Cortex of kidney (tissue), 1 donor: ENCODE measurements at places on chromosomes 6 and 20.

DNA sequence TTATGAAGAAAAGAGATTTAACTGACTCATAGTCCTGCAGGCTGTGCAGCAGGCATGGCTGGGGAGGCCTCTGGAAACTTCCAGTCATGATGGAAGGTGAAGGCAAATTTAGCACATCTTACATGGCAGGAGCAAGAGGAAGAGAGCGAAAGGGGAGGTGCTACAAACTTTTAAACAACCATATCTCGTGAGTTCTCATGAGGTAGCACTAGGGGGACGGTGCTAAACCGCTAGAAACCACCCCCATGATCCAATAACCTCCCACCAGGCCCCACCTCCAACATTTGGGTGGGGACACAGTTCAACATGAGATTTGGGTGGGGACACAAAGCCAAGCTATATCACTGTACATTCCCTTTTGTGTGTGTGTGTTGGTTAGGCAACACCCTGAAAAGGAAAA, 209.9 kb downstream of the TMEM242 start:
- no peak for DNase-seq

DNA sequence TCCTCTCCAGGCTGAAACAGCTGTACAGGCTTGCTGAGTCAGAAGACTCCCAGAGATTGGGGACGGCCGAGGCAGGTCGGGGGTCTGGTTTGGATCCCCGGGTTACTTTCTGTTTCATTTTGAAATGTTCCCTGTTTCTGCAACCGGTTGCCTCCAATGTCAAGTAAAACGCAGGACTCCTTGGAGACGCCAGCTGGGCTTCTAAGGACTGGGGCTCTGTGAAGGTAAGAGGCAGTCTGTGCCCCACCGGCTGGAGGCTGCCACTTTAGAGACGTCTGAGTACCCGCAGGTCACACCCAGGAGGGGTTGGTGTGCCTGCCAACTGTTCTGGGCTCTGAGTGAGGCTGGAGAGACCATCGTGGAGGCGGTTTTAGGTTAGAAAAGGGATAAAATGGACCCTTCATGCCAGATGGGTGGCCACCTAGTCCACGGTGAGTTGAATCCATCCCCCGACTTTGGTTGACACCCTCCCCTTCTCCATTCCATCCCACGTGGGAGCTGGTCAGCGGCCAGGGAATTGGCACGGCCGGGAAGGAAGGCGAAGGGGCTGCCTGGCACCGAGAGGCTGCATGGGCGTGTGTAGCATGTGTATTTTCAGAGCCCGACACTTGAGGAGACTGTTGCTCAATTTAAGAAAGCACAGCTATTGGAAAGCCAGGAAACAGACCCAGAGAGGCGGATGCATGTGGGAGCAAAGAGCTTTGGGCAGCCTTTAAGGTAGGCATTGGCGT, 240.9 kb downstream of the PHACTR1 start:
- DNase-seq: no peak

DNA sequence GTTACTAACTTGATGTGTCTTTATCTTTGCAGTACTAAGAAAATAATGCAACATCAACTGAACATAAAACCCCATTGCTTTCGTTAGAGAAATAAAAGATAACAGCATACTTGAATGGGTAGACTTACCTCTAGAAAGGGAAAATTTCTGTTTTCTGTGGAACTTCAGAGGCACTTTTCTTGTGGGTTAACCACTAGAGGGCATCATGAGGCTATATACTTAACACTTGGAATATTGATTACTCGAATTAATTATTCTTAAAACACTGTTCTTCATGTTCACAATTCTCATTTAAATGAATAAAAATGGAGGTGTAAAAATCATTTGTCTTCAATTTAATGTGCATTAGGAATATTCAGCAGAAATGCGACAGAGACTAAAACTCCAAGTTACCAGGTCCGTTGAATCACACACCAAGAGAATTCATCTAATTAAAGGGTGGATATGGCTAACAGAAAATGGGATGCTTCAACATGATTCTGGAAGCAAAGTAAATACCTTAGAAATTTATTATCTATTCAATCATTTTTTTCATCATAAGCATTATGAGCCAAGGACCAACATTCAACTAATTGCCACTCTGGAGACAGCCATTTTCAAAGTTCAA, 330.8 kb upstream of the PREP start:
- DNase-seq: no peak

DNA sequence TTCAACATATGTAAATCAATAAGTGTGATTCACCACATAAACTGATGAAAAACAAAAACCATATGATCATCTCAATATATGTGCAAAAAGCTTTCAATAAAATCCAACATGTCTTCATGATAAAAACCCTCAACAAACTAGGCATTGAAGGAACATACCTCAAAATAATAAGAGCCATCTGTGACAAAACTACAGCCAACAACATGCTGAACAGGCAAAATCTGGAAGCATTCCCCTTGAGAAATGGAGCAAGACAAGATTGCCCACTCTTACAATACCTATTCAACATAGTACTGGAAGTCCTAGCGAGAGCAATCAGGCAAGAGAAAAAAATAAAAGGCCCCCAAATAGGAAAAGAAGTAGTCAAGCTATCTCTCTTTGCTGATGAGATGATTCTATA, 76.5 kb downstream of the OTOR start:
- DNase-seq: no peak

DNA sequence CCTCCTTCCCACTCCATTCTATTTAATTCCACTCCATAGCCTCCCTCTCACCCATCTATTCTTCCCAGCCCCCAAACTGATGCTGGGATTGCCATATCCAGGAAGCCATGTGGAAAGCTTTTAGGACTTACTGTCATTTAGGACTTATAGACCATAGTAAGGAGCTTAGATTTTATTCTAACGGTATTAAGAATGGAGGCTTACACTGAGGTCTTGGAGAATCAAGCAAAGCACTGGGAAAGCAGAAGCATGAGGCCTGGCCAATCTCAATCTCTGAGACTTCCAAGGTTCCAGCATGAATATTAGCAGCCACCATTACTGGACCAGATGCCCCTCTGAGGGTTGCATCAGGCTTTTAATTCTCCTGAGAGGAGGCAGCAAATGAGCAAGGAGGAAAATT, 1.4 kb downstream of the CST9 start:
- DNase-seq: no peak

GRCh38 chr6:155381673-155382337, 67.5 kb upstream of the TFB1M start:
- no peak for DNase-seq

GRCh38 chr20:58963060-58963584, 17.9 kb upstream of the NELFCD start:
- no peak for DNase-seq

- DNase-seq: no peak
These were observed 3.0 kb upstream of the SDCBP2 start for GRCh38 chr20:1331801-1332453.

DNA sequence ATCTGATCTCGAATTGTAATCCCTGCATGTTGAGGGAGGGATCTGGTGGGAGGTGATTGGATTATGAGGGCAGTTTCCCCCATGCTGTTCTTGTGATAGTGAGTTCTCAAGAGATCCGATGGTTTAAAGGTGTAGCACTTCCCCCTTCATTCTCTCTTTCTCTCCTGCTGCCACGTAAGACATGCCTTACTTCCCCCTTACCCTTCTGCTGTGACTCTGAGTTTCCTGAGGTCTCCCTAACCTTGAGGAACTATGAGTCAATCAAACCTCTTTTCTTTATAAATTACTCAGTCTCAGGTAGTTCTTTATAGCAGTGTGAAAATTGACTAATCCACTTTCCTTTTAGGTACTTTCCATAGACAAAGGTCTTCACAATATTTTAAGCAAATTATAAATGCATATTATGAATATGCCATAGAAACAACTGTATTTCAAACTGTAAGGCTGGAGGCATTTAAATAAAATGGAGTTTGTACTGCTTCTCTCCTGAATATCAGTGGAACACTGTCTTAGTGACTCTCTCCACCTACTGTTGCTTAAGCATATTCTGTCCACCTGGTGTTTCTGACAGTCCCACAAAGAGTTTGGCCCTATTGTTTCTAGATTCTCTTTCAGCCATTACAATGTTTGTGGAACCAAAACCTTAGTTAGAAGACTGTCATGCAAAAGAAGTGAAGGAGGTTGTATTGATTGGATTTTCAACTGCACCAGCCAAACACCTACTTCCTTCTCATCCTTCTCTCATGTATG, 24.3 kb upstream of the IL17A start:
- no peak for DNase-seq

- DNase-seq: no peak
These were observed 147.0 kb upstream of the STXBP5 start for GRCh38 chr6:147057188-147057587.

DNA sequence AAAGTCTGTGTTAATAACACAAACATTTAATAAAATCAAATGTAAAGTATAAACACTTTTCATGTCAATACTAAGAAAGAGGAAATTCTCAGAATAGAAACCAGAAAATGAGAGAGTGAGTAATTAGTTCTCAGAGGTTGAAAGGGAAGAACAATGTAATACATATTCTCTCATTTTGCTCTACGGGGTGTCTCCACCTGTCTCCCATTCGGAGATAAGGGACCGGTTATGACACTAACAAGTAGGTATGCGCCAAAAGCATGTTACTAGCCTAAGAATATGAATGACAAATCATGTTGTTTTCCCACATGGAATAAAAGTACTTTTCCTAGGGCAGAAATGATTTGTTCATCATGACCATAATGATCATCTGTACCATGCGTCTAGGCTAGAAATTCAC, 35.6 kb upstream of the PRELID3B start:
- DNase-seq: no peak

- no peak for DNase-seq
These were observed 9.4 kb downstream of the TRIM10 start for GRCh38 chr6:30151580-30151979.

GRCh38 chr6:11798096-11798495, 19.5 kb upstream of the ADTRP start:
- DNase-seq: no peak

- DNase-seq: no peak
These were observed 20.5 kb upstream of the ZNF133 start for GRCh38 chr20:18267815-18268214.

GRCh38 chr20:61394088-61394799, 142.2 kb downstream of the CDH4 start:
- no peak for DNase-seq

- DNase-seq: no peak
These were observed 7.8 kb downstream of the FOXF2 start for GRCh38 chr6:1396952-1397868.

GRCh38 chr20:25218109-25218486, 22.6 kb downstream of the ENTPD6 start:
- no peak for DNase-seq

- DNase-seq: no peak
These were observed 63.9 kb upstream of the PDE10A start for GRCh38 chr6:165726965-165727381.

- DNase-seq: no peak
These were observed 6.0 kb downstream of the MKKS start for GRCh38 chr20:10428008-10428407.

DNA sequence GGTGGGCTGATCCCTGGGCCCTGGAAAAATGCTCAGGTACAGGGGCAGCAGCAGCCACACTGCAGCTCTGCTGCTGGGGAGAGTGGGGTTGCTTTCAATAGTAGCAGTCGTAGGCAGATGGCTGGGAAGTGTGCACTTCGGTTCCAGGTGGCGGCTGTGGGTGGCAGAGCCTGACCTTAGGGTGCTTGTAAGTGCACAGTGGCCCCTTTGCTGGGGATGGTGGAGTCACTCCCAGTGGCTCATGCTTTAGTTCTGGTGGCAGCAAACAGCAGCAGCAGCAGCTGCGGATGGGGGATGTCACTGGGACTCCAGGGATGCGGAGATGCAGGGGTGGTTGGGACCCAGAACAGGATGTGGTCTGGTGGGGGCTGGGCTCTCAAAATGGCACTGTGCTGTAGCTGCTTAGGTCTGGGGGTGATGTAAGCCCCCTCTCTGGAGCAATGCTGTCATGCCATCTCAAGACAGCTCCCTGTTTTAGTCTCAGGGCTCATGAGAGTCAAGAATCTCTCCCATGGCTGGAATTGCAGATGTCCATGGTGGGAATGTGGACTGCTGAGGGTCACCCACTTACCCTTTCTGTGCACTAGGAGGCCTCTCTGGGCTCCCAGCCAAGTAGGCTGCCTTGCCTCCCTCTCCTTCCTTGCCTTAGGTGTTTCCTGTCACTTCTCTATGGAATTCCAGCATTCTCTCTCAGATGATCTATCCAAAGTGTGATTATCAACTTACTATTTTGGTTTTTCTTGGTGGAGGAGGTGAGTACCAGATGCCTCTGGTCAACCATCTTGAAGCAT, 146.7 kb upstream of the SLC22A23 start:
- DNase-seq: no peak

DNA sequence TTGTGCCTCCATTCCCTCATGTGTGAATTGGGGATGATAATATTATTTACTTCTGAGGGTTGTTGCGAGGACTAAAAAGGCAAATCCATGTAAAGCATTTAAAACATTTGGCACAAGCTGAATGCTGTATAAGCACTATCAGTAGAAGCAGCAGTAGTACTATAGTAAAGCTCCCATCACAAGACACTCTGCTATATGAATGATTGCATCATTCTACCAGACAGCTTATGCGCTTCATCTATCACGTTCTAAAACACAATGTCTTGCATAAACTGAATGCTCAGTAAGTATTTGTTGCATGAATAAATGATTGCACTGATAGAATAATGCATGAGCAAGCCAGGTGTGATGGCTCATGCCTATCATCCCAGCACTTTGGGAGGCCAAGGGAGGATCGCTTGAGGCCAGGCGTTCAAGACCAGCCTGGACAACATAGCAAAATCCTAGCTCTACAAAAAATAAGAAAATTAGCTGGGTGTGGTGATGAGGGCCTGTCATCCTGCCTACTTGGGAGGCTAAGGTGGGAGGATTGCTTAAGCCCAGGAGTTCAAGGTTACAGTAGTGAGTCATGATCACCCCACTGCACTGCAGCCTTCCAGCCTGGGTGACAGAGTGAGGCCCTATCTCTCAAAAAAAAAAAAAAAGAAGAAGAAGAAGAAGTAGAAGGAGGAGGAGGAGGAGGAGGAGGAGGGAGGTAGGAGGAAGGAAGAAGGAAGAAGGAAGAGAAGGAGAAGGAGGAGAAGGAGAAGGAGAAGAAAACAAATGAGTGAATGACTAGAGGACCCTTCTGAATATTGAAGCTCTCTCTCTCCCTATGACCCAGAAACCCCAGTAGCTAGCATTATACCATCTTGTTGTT, 50.0 kb upstream of the FOXO3 start:
- DNase-seq: no peak

- no peak for DNase-seq
These were observed 111.3 kb downstream of the TMEM170B start for GRCh38 chr6:11648889-11649288.

DNA sequence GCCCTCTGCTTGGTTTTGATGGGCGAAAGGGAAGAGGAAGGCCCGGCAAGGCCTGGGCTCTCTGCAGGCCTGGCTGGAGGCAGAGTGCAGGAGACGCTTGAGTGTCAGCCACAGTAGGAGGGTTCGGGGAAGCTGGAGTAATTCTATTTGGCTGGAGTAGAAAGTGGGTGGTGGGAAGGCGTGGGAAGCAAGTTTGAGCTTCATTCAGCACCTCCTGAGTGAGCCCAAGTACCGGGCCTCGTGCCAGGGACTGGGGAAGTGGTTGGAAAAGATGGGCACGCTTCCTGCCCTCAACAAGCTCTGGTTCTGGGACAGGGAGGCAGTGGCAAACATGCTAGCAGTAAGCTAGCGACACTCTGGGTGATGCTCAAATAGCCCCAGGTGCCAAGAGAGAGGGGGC, 72.5 kb downstream of the DLGAP4 start:
- no peak for DNase-seq
